ENCODE measurements at places on chromosomes 1 and 21. TPM values are rescaled to one million over a fixed set of nuclear protein-coding genes. Genes with fewer than 3 reads are reported as not detected.

The DIO1 gene
- total RNA-seq = not detected

GRCh38 chr1:212752252-212752933 lies 39.2 kb downstream of the NSL1 start:
- DNase-seq = no peak

DNA sequence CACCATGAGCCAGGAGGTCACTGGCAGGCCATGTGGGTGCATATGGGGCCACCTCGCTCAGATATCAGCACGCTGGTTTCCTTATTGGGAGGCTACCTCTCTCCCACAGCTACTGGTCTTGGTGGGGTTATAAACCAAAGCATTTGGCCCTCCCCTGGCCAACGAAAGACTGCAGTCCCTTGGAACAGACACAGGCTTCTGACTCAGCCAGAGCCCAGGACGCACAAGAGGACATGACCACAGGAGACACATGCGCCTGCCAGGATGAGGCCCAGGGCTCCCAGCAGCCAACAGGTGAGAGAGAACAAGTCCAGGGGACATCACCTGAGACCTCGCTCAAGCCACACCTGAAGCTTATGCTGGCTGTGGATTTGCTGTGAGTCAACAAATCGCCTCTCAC lies 13.8 kb downstream of the NPHP4 start:
- DNase-seq = no peak

- no peak for DNase-seq
These were observed 3.7 kb downstream of the LENEP start for GRCh38 chr1:154996966-154997701.

GRCh38 chr1:39369565-39369964 lies 121.9 kb upstream of the BMP8A start:
- no peak for DNase-seq

All from neural crest cell (in vitro differentiated cells).